Endothelial cell of umbilical vein (primary cell): ENCODE measurements at places on chromosomes 2 and 18. TPM values are rescaled to one million over a fixed set of nuclear protein-coding genes. Genes with fewer than 3 reads are reported as not detected.
A peak's percentile ranks its signal among the peaks of the same experiment; 100 is the strongest.

DNA sequence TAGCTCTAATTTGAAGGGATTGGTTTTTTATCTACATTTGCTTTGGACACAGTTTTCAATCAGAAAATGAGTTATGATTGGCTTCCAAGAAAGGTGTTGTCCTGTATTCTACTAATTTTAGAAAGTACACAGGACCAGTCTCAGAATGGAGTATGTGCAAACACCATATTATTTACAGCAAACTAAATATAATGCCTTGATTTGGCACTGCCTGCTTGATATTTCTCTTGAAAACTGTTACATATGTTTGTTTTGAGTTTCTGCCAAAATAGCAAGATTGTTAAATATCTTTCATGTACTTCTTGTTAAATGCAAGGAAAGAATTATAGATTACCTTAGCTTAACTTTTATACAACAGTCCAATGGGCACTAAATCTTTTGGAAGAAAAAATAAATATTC is 694.9 kb downstream of the KCNJ3 start:
- peak; percentile 69 for DNase-seq
- H3K4me1 ChIP-seq: peaks cover 3% of the 10 kb centered on the region
- no peak overlapping the region for H3K27ac ChIP-seq
- H3K36me3 ChIP-seq: no peaks in the 10 kb centered on the region

- H3K36me3 ChIP-seq: no peaks in the 10 kb centered on the region
- H3K4me1 ChIP-seq: no peaks in the 10 kb centered on the region
- H3K27me3 ChIP-seq: no peaks in the 10 kb centered on the region
- no peak for DNase-seq
- H3K27ac ChIP-seq: no peak overlapping the region
- no peak overlapping the region for H3K4me3 ChIP-seq
These were observed 344.1 kb upstream of the NRP2 start for GRCh38 chr2:205338156-205338555.

- no peak for DNase-seq
- H3K36me3 ChIP-seq: no peaks in the 10 kb centered on the region
- H3K27ac ChIP-seq: no peak overlapping the region
- H3K27me3 ChIP-seq: no peaks in the 10 kb centered on the region
- H3K4me3 ChIP-seq: no peak overlapping the region
- no peaks in the 10 kb centered on the region for H3K4me1 ChIP-seq
These were observed 52.5 kb upstream of the SLC14A2 start for GRCh38 chr18:45562567-45563479.

- no peaks in the 10 kb centered on the region for H3K27me3 ChIP-seq
- H3K4me3 ChIP-seq: no peak overlapping the region
- DNase-seq: no peak
- H3K27ac ChIP-seq: no peak overlapping the region
These were observed 6.8 kb downstream of the MGAT5 start for GRCh38 chr2:134260713-134261112.

GRCh38 chr2:203951366-203951902 is 14.9 kb downstream of the ICOS start:
- no peaks in the 10 kb centered on the region for H3K4me1 ChIP-seq
- H3K27me3 ChIP-seq: peaks cover 3% of the 10 kb centered on the region
- no peak for DNase-seq
- H3K36me3 ChIP-seq: no peaks in the 10 kb centered on the region
- H3K4me3 ChIP-seq: no peak overlapping the region

Gene IL36A
- not detected in 2 replicates for polyA plus RNA-seq

DNA sequence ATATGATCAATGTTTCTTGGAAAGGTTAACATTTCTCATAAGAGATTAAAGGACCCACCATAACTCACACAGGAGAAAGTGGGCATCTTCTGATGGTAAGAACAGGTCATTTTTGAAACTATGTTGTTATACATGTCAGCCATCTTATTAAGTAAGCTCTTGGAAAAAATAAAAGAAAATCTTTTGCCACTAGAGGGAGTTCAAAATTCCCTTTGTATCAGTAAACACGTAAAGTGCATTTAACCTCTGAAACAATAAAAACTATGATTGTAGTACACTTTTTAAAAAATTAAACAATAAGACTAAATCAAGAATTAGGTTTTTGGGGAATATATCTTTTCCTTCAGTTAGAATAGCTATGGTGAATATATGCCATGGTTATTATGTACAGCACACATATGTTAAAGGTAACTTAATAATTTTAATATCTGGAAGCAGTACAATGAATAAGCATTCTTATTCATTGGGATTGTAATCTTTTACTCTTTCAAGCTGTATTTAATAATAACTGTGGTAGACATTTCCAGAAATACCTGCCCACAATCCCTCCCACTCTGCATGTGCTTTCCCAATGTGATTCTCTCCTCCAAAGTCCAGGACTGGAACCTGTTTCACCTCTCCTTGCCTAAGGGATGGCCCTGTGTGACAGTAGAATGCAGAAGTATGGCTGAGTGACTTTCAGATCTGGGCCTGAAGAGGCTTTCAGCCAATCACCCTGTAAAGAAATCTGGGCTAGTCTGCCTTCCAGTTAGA is 64.2 kb downstream of the RBMS1 start:
- H3K27me3 ChIP-seq: no peaks in the 10 kb centered on the region
- H3K27ac ChIP-seq: peak overlapping the region; percentile 89
- no peak overlapping the region for H3K4me3 ChIP-seq
- H3K36me3 ChIP-seq: no peaks in the 10 kb centered on the region
- peak; percentile 77 for DNase-seq

GRCh38 chr2:101255501-101255900 is 2.8 kb downstream of the CNOT11 start:
- H3K4me1 ChIP-seq: peaks cover 18% of the 10 kb centered on the region
- no peak overlapping the region for H3K27ac ChIP-seq
- no peak for DNase-seq
- H3K4me3 ChIP-seq: no peak overlapping the region
- no peaks in the 10 kb centered on the region for H3K27me3 ChIP-seq

Gene HOXD13
- polyA plus RNA-seq: not detected in 2 replicates

DNA sequence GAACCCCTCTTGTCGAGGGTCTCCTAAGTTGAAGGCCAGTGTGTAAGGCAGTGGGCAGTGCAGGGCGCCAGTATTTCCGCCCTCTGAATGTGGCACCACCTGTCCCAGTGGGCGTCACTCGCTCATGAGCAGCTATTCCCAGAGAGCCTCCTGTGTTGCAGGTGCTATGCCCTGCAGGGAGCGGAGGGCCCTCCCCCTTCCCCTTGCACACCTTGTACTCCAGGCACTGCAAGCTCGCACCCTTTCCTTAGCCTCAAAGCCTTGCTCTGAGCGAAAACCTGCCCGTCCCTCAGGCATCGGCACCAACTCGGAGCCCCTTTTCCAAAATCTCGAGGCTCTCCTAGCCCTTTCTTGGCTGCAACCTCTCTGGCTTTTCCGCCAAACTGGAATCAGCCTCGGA is 282.7 kb downstream of the AGAP1 start:
- DNase-seq: no peak
- peaks cover 5% of the 10 kb centered on the region for H3K4me1 ChIP-seq
- no peaks in the 10 kb centered on the region for H3K36me3 ChIP-seq
- no peak overlapping the region for H3K27ac ChIP-seq
- H3K4me3 ChIP-seq: no peak overlapping the region
- no peaks in the 10 kb centered on the region for H3K27me3 ChIP-seq

Gene LYG2
- polyA plus RNA-seq: not detected in 2 replicates

DNA sequence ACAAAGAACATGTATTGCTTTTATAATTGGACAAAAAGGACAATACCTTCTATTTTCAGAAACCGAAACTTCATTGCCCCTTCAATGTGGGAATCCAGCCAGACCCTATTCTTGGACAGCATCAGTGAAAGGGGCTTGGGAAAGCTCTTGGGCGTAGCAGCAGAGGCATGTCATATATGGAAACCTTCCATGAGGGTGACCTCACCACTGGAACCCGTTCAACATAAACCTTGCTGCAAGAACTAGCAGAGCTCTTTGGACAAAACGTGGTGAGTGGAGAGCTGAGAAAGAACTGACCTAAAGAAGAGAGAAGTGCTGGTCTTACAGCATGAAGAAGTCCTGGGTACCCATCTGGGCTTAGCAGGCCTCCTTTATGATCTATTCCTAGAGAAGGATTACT is 22.7 kb upstream of the ACTG2 start:
- no peak overlapping the region for H3K4me3 ChIP-seq
- no peaks in the 10 kb centered on the region for H3K27me3 ChIP-seq
- H3K36me3 ChIP-seq: no peaks in the 10 kb centered on the region
- peak; percentile 50 for DNase-seq

GRCh38 chr2:109125593-109126500 is 3.2 kb upstream of the SH3RF3 start:
- H3K27ac ChIP-seq: no peak overlapping the region
- DNase-seq: no peak
- H3K4me1 ChIP-seq: peaks cover 3% of the 10 kb centered on the region
- H3K27me3 ChIP-seq: peaks cover 10% of the 10 kb centered on the region

- H3K27ac ChIP-seq: no peak overlapping the region
- H3K36me3 ChIP-seq: no peaks in the 10 kb centered on the region
- H3K4me3 ChIP-seq: no peak overlapping the region
- no peak for DNase-seq
These were observed 137.3 kb downstream of the RNF152 start for GRCh38 chr18:61755555-61755954.

Gene CDC42EP3
- polyA plus RNA-seq: 14.6 and 14.9 TPM in 2 replicates

Gene HOXD11
- not detected in 2 replicates for polyA plus RNA-seq

Gene HDLBP
- polyA plus RNA-seq: 294 and 379 TPM in 2 replicates

DNA sequence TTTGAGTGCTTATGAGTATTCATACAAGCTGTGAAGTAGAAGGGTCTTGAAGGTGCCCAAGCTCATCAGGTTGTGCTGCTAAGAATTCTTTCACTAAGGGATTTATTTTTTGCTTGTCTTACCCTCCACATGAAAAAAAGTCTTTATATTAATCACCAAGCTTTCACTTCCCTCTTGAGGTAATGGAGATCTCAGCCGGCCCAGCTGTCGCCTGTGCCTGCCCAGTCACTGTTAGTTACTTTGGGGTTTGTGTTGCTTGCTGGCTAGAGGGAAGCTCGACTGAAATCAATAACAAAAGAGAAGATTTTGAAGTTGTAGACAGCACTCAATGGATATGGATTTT is 21.9 kb downstream of the MC2R start:
- no peaks in the 10 kb centered on the region for H3K4me1 ChIP-seq
- no peak for DNase-seq
- no peaks in the 10 kb centered on the region for H3K27me3 ChIP-seq
- H3K4me3 ChIP-seq: no peak overlapping the region
- no peak overlapping the region for H3K27ac ChIP-seq
- H3K36me3 ChIP-seq: no peaks in the 10 kb centered on the region

GRCh38 chr2:229454934-229455631 is 184.0 kb upstream of the PID1 start:
- no peaks in the 10 kb centered on the region for H3K36me3 ChIP-seq
- peak overlapping the region; percentile 75 for H3K27ac ChIP-seq
- H3K4me1 ChIP-seq: peaks cover 22% of the 10 kb centered on the region
- H3K27me3 ChIP-seq: no peaks in the 10 kb centered on the region
- H3K4me3 ChIP-seq: no peak overlapping the region
- peak; percentile 67 for DNase-seq

DNA sequence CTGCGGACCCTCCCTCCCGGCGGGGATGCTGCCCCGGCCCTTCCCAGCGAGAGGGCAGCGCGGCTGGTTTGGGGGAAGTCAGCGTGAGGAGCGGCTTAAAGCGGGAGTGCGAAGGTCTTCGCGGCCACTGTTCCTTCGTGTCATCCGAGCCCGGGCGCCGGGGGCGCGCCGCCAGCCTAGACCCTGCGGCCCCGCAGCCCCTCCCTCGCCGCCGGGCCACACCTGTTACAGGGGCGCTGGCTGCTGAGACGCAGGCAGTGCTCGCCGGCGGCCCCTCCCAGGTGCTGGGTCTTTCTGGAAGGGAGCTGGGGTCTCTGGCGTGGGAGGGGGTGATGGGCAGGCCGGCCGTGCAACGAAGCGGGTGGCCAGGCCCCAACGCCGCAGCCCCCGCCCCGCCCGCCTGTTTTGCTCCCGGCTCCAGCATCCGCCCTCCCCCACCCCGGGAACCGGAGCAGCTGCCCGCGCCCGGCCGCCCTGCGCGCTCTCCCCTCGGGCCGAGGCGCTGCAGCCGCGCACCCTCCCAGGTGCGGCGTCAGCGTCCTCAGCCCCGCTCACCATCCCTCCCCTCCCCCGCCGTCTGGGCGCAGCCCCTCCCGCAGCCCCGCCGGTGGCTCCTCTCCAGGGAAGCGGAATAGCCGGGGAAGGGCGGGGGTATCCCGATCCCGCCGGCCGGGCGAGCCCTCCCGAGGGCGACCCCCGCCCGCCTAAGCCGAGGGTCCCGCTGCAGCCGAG is 727 bp downstream of the KIF1A start:
- no peak overlapping the region for H3K4me3 ChIP-seq
- peaks cover 38% of the 10 kb centered on the region for H3K27me3 ChIP-seq
- H3K4me1 ChIP-seq: no peaks in the 10 kb centered on the region
- H3K36me3 ChIP-seq: no peaks in the 10 kb centered on the region

DNA sequence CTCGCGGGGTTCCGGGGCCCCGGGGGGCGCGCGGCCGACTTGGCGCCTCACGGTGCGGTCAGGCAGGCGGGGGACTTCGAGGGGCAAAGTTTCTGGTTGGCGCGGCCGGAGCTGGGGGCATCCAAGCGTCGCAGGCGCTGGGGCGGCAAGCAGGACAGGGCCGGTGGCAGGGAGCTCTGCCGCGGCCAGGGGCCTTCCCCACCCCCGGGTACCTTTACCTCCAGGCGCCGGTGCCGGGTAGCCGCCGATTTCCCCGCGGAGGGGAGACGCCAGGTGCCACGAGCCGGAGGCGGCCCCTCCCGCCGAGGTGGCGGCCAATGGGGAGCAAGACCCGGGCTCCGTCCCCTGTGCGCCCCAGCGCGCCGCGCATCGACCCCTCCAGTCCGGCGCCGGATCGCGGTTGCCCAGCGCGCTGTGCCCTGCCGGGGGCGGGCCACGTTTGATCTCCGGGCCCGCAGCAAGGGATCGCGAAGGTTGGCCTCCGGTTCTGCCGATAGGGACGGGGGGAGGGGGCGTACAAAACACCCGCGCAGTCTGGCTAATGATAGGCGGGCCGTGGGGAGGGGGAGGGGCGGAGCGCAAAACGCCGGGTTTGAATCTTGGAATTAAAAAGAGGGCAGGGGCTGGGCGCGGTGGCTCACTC is at the start of gene ST8SIA5:
Gene ST8SIA5, minus strand, starts transcription at position 495 of the 643 bp plus-strand sequence. CDS start 545 bp downstream, outside the sequence.
- DNase-seq: no peak
- H3K4me1 ChIP-seq: peaks cover 4% of the 10 kb centered on the region
- peaks cover 60% of the 10 kb centered on the region for H3K27me3 ChIP-seq
- no peaks in the 10 kb centered on the region for H3K36me3 ChIP-seq
- H3K4me3 ChIP-seq: no peak within 1 kb of the TSS

GRCh38 chr2:53715568-53715967 is 52.0 kb upstream of the CHAC2 start:
- no peak overlapping the region for H3K4me3 ChIP-seq
- peak; percentile 39 for DNase-seq
- H3K27me3 ChIP-seq: no peaks in the 10 kb centered on the region
- peaks cover 2% of the 10 kb centered on the region for H3K4me1 ChIP-seq
- no peaks in the 10 kb centered on the region for H3K36me3 ChIP-seq

Gene NPHP1
- 2.0 and 2.3 TPM in 2 replicates for polyA plus RNA-seq

- H3K36me3 ChIP-seq: no peaks in the 10 kb centered on the region
- H3K27me3 ChIP-seq: peaks cover 3% of the 10 kb centered on the region
- H3K27ac ChIP-seq: no peak overlapping the region
- peaks cover 7% of the 10 kb centered on the region for H3K4me1 ChIP-seq
- no peak for DNase-seq
These were observed 6.6 kb downstream of the GAREM2 start for GRCh38 chr2:26179446-26179913.

- peak; percentile 68 for DNase-seq
- no peak overlapping the region for H3K27ac ChIP-seq
- H3K27me3 ChIP-seq: peaks cover 42% of the 10 kb centered on the region
- no peaks in the 10 kb centered on the region for H3K36me3 ChIP-seq
- H3K4me1 ChIP-seq: peaks cover 48% of the 10 kb centered on the region
- H3K4me3 ChIP-seq: peak overlapping the region; percentile 12
These were observed 3.8 kb downstream of the DLX2 start for GRCh38 chr2:172098650-172099471.
